Thoracic aorta (tissue), 2 donors: ENCODE measurements at places on chromosomes 5 and 9.
A peak's percentile ranks its signal among the peaks of the same experiment; 100 is the strongest.

GRCh38 chr5:148179234-148179824 lies 11.0 kb downstream of the SPINK14 start:
- DNase-seq, result no peak

GRCh38 chr9:35605351-35606137 lies 482 bp downstream of the TESK1 start:
- DNase-seq, result no peak

- no peak for DNase-seq
Measured at GRCh38 chr5:133297293-133297692, 245.5 kb downstream of the HSPA4 start.

- no peak for DNase-seq
Measured at GRCh38 chr5:96459313-96460121, 26.5 kb upstream of the PCSK1 start.

DNA sequence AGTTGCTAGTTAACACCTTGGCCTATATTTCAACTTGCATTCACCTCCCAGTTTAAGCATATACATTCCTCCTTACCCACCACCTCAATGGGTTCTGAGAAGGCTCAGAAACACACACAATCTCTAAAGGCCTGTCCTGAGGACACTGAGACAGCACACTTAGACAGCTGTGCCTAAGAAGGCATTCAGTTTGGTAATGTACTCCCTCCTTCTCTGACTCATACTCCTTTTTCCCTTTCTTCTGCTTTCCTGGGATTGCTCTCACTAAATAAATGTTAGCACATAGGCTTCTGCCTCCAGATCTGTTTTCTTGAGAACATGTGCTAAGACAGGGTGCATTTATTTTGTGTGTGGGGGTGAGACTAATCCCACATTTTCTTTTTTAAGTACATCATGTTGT lies 456.8 kb upstream of the CDH6 start:
- DNase-seq, result no peak

DNA sequence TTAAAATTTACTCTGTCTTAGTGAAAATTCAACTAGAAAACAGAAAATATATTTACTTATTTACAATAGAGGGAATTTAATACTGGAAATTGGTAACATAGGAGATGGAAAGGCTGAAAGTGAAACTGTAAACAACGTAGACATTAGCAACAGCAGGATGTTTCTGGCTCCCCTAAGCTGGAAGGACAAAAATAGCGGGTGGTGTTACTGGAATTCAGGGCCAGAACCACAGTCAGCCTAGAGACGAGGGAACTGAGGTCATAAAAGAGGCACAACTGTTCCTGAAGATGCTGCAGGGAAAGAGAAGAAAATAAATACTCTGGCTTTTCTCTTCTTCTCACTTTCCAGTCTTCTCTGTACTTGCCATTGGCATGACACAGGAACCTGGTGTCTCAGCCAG lies 80.4 kb upstream of the NIPBL start:
- no peak for DNase-seq

GRCh38 chr5:174453690-174454089 lies 270.7 kb upstream of the MSX2 start:
- DNase-seq, result no peak

GRCh38 chr5:96968614-96969013 lies 32.7 kb downstream of the LNPEP start:
- no peak for DNase-seq

DNA sequence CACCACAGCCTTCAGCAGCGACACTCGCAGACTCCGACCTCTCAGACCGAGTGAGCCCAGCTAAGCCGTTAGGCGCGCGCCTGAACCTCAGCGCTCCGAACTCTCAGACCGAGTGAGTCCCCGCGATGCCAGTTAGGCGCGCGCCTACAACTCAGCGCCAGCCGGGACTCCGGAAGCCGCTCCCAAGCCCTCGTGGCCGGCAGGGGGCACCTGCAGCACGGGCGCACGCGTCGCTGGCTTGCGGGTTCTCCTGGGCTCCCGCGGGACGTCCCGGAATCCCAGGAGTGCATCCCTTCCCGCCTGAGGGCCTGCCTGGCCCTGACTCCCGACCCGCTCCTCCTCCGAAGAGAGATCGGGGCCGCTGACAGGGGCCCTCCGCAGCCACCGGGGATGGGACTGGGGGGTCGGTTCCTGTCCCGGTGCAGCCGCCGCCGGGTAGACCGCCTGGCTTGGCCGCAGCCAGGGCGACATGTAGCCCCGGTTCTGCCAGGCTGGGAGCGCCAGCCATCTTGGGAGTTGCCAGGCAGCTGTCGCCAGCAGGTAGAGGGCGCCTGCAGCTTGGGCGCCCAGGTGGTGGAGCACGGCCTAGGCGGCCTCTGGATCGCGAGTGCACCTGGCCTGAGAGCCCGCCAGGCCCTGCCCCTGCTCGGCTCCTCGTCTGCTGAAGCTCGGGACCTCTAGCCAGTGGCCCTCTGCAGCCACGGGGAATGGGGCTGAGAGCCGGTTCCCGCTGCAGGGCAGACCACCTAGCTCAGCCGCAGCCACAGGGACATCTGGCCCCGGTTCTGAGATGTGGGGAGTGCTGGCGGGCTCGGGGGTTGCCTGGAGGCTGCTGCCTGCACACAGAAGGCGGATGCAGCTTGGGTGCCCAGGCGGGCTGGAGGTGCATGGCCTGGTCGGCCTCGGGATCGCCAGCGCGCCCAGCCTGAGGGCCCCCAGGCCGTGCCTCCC lies at the start of gene ANKRD18A:
Gene ANKRD18A, minus strand, starts transcription at position 114 of the 951 bp plus-strand sequence. CDS start 311 bp downstream, outside the sequence.
- DNase-seq, result no peak

- DNase-seq, result no peak
Measured at GRCh38 chr5:604391-604831, 7.7 kb upstream of the CEP72 start.

DNA sequence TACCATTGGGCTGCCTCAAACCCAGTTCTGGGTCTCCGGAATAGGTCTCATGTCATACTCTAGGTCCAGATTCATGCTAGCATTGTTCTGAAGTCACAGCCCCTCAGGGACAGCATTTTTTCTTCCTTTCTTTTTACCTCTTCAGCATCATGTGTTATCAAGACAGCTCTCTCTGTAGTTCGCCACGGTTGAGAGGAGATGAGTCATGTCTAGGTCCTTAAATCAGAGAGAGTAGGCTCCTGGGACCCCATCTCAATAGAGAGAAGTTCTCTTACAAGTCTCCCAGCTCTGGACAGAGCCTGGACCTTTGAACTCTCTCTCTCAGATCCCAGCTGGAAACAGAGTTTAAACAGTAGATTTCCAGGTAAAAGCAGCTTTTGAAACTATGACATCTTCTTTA lies 332.4 kb upstream of the CD180 start:
- no peak for DNase-seq

GRCh38 chr9:18256568-18256967 lies 217.4 kb upstream of the ADAMTSL1 start:
- no peak for DNase-seq

DNA sequence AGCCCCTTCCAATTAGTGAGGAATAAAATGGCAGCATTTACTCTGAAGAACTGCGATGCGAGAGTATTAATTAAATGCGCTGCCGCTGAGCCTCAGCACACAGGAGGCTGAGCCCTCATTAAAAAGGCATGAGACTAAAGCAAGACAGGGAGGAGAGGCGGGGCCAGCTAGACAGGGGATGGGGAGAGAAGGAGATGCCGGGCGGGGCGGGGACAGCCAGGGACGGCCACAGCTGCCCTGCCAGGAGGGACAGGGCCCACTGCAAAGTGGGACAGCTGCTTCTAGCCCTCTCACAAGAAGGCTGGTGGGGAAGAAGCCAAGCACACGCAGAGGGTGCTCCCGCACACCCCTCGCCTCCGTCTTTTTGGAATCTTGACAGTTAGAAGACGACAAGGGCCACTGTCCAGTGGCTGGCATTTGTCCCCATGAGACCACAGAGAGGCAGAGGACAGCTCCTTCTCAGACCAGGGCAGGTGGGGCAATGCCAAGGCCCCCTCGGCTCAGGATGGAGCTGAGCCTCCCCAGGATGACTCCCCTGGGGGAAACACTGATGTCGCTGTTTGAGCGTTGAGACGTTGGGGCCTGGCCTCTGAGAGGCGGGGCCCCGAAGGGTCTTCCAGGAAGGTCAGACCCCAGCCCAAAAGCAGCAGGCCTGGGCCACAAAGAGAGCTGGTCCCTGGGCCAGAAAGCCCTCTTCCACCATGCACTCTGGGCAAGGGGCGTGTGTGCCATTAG lies 26.9 kb downstream of the ADAMTS2 start:
- no peak for DNase-seq

- DNase-seq, result no peak
Measured at GRCh38 chr9:116274293-116274692, 120.7 kb downstream of the PAPPA start.

DNA sequence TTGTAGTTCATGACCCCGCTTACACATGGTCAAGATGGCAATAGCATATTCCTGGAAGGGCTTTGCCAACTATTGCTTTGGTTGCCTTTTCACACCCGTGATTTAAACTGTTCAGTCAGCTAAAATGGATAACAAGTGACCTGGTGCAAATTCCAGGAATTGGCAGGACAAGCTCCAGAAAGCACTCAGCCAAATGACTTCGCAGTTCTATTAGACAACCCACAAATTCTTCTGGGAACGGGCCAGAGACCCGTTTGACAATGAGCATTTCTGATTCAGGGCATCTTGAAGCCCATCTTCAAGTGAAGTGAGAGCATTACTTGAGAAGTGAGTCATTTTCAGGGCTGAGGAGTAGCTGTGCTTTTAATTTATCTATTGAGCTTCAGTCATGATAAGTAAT lies 165.0 kb downstream of the DROSHA start:
- no peak for DNase-seq

DNA sequence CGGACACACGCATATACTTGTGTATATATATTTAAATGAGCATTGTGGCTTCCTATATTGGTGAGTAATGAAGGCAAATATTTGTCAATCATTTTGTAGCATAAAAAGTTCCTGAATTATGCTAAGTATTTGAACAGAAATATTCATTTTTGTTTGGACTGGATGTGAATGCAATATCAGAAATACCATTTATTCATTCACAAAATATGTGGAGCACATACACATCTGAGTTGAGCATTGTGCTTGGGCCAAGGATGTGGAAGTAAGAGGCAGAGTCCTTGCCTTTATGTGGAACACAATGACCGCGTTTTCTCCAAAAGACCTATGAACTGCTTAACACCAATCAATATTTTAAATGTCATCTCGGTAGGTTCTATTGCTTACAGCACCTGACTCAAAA lies 1086.5 kb downstream of the NR2F1-AS1 start:
- no peak for DNase-seq

- peak; percentile 66 for DNase-seq
Measured at GRCh38 chr5:79990598-79991507, at the start of gene MTX3. TSS of gene MTX3 (minus strand) at chr5:79991262. CDS start at chr5:79991238, 24 bp downstream.

DNA sequence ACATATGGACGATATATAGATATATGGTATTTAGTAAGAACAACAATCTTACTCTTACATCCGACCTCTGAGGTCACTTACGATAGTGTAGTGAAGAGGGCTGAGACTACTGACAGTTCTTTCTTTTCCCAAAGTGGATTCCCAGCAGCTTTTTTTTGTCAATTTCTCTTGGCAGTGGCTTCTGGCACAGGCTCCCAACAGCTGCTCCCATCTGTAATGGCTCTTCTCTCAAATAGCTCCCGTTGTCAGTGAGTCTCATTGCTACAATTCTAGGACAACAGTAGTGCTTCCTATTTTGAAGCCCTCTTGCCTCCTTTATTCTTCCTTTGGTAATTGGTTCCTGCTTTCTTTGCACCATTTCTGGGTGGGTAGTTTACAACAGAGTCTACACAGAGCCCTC lies 68.4 kb downstream of the SLC25A46 start:
- DNase-seq, result no peak

DNA sequence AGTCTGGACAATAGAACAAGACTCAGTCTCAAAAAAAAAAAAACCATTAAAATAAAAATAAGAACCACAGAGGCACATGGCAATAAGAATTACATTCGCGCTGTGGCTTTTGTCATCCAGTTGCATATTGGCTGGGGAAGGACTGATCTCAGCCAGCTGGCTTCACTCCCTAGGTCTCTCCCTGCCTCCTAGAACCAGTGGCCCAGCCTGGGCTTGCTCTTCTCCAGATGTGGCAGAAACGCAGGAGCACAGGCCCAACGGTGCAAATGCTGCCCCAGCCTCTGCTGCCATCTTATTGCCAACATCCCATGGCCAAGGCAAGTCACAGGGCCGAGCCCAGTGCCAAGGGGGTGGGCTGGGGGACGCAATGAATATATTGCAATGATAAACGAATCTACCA lies 37.0 kb downstream of the NKX2-5 start:
- no peak for DNase-seq

GRCh38 chr5:153835891-153836515 lies 202.7 kb downstream of the FAM114A2 start:
- DNase-seq, result no peak

GRCh38 chr5:25763781-25764180 lies 1119.0 kb upstream of the CDH10 start:
- no peak for DNase-seq

DNA sequence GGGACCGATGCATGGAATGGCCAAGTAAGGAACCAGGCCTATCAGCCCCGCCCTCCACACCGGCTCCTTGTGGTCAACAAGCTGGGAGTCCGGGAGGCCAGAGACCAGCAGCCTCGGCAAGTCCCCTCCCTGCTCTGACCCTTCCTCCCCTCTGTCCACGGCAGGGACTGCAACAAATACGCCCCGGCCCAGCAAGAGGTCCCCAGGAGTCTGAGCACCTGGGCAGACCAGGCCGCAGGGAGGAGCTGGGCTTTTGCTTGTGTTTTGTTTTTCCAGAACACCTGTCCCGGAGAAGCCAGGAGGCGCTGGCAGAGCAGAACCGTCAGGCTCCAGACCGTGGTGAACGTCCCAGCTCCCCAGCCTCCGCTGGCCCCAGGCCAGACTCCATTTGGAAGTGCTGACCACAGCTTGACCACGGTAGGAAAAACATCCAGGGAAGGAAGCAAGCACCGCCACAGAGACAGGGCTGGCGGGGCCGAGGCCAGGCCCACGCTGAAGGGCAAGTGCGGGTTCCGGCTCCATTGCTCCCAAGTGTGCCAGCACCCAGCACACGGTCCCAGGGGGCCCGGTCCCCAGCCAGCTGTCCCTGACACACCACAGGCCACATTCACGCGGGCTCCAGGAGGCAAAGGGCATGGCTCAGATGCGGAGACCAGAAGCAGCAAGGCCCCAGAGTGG lies 56.7 kb downstream of the VAV2 start:
- no peak for DNase-seq

DNA sequence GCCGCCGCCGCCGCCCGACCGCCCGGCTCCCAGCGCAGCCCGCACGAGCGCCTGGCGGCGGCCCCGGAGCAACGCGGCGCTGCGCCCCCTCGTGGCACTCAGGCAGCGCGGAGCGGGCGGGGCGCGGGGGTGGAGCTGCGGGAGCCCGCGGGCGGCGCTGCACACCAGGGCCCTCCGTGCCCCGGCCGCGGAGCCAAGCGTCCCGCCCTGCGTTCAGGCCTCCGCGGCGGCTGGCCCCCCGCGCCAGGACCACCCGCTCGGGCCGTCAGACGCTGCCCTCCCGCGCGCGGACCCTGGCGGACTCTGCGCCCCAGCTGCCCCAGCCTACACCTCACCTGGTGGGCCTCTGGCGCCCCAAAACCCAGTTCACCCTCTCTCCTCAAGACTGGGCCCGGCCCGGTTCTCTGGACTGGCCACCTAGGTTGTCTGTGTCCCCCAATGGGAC lies at the start of gene RASGEF1C:
Gene RASGEF1C, minus strand, starts transcription at position 75 of the 445 bp plus-strand sequence. CDS start 71,159 bp downstream, outside the sequence.
- no peak for DNase-seq

GRCh38 chr5:133827830-133828229 lies 140.6 kb downstream of the C5orf15 start:
- no peak for DNase-seq
